Gastrocnemius medialis (tissue), 4 donors: ENCODE measurements at places on chromosomes 7 and 10.

- no peaks in the 10 kb centered on the region for H3K4me1 ChIP-seq
- H3K4me3 ChIP-seq, result no peak overlapping the region
- no peak overlapping the region for H3K27ac ChIP-seq
- no peaks in the 10 kb centered on the region for H3K36me3 ChIP-seq
These were observed 5.3 kb upstream of the GIMAP5 start for GRCh38 chr7:150731916-150732315.

GRCh38 chr10:101291331-101292193 lies 62.3 kb upstream of the LBX1 start:
- peak overlapping the region; percentile 83 for H3K27ac ChIP-seq
- peaks cover 5% of the 10 kb centered on the region for H3K4me1 ChIP-seq
- peak overlapping the region; percentile 77 for H3K4me3 ChIP-seq

DNA sequence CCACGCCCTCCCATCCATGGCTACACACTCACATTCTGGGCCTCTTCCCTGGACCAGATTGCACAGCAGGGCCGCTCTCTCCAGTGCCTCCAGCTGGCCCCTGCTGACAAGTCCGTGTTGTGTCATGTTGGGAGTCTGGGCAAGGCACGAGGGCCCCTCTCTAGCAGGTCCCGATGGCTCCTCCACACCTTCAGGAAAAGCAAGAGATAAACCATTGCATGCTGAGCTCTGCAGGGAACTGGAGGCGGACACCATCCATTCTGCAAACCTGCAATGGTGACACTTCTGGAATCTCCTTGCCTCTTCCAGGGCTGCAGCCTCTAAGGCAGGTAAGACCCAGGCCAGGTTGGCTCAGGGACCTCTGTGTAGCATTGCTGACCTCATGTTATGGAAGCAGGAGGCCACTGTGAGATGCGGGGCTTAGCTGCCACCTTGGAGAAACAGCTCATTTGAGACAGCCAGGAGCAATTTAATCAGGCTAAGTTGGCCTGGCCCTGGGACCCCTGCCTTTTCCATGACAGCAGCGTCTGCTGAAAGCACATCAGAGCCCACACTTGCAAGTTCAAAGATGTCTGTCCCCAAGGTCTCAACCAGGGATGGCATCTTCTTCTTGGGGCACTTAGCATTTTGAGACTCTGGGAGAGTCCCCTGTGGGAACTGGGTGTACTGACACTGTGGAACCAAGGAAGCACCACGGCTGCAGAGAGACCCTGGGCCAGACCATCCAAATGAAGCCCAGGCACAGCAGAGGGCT lies 34.2 kb upstream of the LEP start:
- H3K27ac ChIP-seq, result no peak overlapping the region
- no peak for DNase-seq
- H3K4me3 ChIP-seq, result no peak overlapping the region

- no peaks in the 10 kb centered on the region for H3K36me3 ChIP-seq
- no peak for DNase-seq
- peak overlapping the region; percentile 86 for H3K27ac ChIP-seq
- peaks cover 5% of the 10 kb centered on the region for H3K4me1 ChIP-seq
- H3K4me3 ChIP-seq, result no peak overlapping the region
These were observed 20.7 kb downstream of the LRRC4 start for GRCh38 chr7:128010391-128011127.

- no peaks in the 10 kb centered on the region for H3K36me3 ChIP-seq
- H3K27me3 ChIP-seq, result no peaks in the 10 kb centered on the region
- H3K4me1 ChIP-seq, result no peaks in the 10 kb centered on the region
- no peak overlapping the region for H3K4me3 ChIP-seq
- no peak overlapping the region for H3K27ac ChIP-seq
These were observed 600.1 kb upstream of the STEAP1 start for GRCh38 chr7:89554209-89554608.

- DNase-seq, result no peak
- no peak overlapping the region for H3K27ac ChIP-seq
- H3K4me3 ChIP-seq, result no peak overlapping the region
These were observed 136.2 kb downstream of the ANK3 start for GRCh38 chr10:60253484-60253883.

GRCh38 chr10:33704214-33704830 lies 369.9 kb upstream of the NRP1 start:
- no peaks in the 10 kb centered on the region for H3K36me3 ChIP-seq
- H3K4me3 ChIP-seq, result no peak overlapping the region
- DNase-seq, result no peak
- H3K27ac ChIP-seq, result no peak overlapping the region

DNA sequence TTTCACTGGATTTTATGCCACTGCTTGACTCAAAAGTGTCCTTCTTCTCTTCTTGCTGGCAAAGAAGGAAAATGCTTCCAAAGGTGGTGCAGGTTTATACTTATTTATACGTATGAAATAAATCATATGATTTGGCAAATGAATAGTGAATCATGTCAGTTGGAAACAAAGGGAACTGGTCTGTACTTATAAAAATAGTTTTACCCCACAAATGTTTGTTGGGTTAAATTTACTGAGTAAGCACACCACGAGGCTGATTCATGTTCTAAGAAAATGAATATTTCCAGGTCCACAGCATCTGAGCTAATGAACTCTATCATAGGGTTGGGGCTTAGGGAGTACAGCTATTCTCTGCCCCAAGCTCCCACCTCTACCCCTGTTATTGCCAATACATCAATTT lies 232.2 kb downstream of the TRIL start:
- no peak overlapping the region for H3K27ac ChIP-seq
- no peak for DNase-seq

GRCh38 chr7:38318803-38319416 lies 45.5 kb upstream of the TARP start:
- no peak for DNase-seq
- H3K27ac ChIP-seq, result no peak overlapping the region
- no peak overlapping the region for H3K4me3 ChIP-seq
- H3K4me1 ChIP-seq, result no peaks in the 10 kb centered on the region

GRCh38 chr7:74324531-74325209 lies 35.5 kb downstream of the CLIP2 start:
- no peak for DNase-seq
- no peak overlapping the region for H3K27ac ChIP-seq
- H3K4me3 ChIP-seq, result no peak overlapping the region

DNA sequence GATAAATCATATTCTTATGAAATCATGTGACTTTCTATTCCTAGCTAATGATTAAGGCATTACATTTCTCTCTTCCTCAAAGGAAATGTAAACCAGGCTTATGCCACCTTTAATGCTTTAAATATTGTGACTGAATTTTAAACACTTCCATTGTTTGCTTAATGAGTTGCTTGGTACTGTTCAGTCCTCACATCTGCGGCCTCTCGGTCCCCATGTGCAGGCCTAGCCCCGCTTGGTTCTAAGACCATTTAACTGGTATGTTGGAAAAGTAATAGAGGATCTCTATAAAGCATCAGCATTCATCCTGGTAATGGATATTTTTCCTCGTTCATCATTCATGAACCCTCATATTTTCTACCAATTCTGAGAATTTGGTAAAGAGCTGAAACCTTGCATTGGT lies 27.4 kb downstream of the THSD7A start:
- no peak for DNase-seq
- no peak overlapping the region for H3K27ac ChIP-seq
- H3K36me3 ChIP-seq, result no peaks in the 10 kb centered on the region
- H3K4me3 ChIP-seq, result no peak overlapping the region
- H3K4me1 ChIP-seq, result no peaks in the 10 kb centered on the region

DNA sequence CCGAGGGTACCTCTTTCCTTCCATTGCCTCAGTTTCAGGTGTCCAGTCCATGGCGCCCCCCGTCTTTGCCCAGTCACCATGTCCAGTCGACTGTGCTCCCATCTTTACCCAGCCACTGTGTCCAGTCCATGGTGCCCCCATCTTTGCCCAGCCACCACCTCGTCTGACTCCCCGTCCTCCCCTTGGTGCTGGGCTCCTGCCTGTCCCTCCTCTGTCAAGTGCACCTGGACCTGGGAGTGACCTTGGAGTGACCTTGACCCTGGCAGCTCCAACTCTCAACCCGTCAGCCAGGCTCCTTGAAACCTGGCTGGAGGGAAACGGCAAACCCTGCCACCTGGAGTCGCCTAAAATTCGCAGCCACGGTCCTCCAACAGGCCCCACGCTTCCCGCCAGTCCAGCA lies 180.2 kb downstream of the ADARB2 start:
- no peak overlapping the region for H3K27ac ChIP-seq
- H3K36me3 ChIP-seq, result no peaks in the 10 kb centered on the region
- peaks cover 2% of the 10 kb centered on the region for H3K27me3 ChIP-seq
- H3K4me1 ChIP-seq, result no peaks in the 10 kb centered on the region
- H3K4me3 ChIP-seq, result no peak overlapping the region

GRCh38 chr7:152600266-152600665 lies 75.7 kb downstream of the XRCC2 start:
- no peaks in the 10 kb centered on the region for H3K27me3 ChIP-seq
- no peak for DNase-seq
- no peak overlapping the region for H3K27ac ChIP-seq
- no peaks in the 10 kb centered on the region for H3K4me1 ChIP-seq
- H3K36me3 ChIP-seq, result no peaks in the 10 kb centered on the region

DNA sequence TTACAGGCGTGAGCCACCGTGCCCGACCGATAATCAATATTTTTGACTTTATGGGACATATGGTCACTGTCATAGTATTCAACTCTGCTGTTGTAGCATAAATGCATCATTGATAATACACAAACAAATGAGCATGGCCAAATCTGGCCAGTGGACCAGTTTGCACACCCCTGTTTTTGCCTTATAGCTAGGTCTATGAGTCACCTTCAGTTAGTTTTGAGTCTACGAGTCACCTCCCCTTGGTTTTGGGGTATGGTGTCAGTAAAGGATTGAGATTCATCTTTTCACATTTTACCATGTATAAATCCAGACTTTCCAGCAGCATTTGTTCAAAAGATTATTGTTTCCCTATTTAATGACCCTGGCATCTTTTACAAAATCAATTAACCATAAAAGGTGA lies 362.5 kb upstream of the NRP1 start:
- no peaks in the 10 kb centered on the region for H3K27me3 ChIP-seq
- no peak overlapping the region for H3K4me3 ChIP-seq
- no peaks in the 10 kb centered on the region for H3K36me3 ChIP-seq
- DNase-seq, result no peak

GRCh38 chr10:15735763-15736162 lies 16.0 kb upstream of the ITGA8 start:
- H3K36me3 ChIP-seq, result no peaks in the 10 kb centered on the region
- peaks cover 3% of the 10 kb centered on the region for H3K4me1 ChIP-seq
- no peak overlapping the region for H3K4me3 ChIP-seq
- H3K27ac ChIP-seq, result no peak overlapping the region
- peaks cover 3% of the 10 kb centered on the region for H3K27me3 ChIP-seq

DNA sequence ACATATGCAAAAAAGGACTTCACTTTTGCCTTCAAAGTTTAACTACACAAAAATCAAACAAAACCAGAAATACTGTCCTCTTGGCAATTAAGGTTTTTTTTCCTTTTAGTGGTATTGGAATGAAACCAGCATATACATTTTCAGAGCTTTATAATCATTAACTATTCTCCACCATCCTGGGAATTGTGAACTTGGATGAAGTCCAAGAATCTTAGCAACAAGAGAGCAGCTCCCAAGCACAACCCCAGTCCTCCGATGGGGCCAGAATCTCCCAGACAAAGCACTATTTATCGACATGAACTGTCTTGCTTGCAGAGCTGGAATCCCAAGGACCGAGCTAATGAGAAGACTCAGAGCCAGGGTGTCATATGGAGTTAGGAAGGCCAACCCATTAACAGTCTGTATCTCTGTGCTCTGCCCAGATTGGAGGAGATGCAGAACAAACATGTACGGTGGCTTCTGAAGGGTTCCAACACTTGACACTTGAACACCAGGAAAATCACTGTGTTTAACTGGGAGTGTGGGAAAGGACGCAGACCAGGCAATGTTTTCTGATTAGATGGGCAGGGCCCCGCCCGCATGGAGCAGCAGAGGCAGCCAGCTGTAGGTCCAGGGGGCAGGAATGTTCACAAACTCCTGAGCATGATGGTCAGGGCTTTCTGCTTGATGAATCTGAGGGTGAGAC lies 35.5 kb downstream of the PPP1R3C start:
- no peak overlapping the region for H3K4me3 ChIP-seq
- DNase-seq, result no peak
- H3K4me1 ChIP-seq, result peaks cover 61% of the 10 kb centered on the region
- no peaks in the 10 kb centered on the region for H3K36me3 ChIP-seq
- H3K27me3 ChIP-seq, result no peaks in the 10 kb centered on the region

- H3K4me1 ChIP-seq, result no peaks in the 10 kb centered on the region
- no peaks in the 10 kb centered on the region for H3K36me3 ChIP-seq
- DNase-seq, result no peak
- H3K27ac ChIP-seq, result no peak overlapping the region
- no peaks in the 10 kb centered on the region for H3K27me3 ChIP-seq
These were observed 1186.5 kb downstream of the TYW1 start for GRCh38 chr7:68183176-68183575.

DNA sequence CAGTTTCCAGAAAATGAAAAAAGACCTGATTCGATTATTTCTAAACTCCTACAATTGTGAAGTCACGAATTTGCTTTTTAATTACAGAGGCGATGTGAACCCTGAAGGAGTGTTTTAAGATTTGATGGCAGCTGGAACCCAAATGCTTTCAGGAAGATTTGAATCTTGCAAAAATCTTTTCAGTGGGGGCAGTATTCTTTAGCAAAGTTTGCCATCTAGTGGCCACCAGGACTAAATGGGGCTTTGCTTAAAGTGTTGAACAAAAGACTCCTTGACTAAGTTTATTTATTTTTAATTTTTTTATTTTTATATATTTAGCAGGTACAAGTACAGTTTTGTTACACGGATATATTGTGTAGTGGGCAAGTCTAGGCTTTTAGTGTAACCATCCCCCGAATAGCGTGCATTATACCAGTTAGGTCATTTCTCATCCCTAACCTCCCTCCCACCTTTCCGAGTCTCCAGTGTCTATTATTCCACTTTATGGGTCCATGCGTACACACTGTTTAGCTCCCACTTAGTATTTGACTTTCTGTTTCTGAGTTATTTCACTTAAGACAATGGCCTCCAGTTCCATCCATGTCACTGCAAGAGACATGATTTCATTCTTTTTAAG lies 98.8 kb downstream of the CACNB2 start:
- H3K27me3 ChIP-seq, result no peaks in the 10 kb centered on the region
- no peak overlapping the region for H3K27ac ChIP-seq
- no peak overlapping the region for H3K4me3 ChIP-seq
- no peaks in the 10 kb centered on the region for H3K36me3 ChIP-seq
- no peaks in the 10 kb centered on the region for H3K4me1 ChIP-seq
- DNase-seq, result no peak

DNA sequence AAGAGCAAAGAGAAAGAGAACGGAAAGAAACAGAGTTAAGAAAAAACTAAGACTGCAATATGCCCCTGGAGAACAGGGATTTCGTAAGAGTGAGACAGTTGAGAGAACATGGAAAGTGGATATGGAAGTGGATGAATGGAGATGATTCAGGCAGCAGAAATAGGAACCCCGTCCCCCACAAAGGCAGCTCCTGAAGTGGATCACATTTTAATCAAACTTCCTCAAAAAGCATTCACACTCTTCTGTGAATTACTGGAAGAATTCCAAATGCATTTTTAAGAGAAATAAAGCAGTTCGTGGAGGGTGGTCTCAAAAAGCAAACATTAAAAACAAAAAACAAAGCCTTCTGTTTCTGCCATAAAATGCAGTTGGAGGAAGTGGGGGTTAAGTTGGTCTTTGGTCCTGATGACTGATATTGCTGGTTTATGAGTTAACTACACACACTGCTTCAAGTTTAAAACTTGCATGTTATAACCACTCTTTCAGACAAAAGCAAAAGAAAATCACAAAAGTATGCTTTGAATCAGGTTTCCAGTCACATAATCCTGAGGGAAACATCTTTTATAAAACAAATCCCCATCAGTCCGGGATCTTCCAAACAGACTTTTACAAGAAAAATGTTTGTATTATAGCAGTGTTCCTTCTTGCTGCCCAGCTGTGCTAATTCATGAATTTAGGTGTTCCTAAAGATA lies 214.3 kb downstream of the FANK1 start:
- H3K27me3 ChIP-seq, result no peaks in the 10 kb centered on the region
- no peak for DNase-seq
- no peaks in the 10 kb centered on the region for H3K4me1 ChIP-seq
- H3K36me3 ChIP-seq, result no peaks in the 10 kb centered on the region
